ENCODE measurements at places on chromosomes 3 and 15.

- no peak for DNase-seq
Observed at GRCh38 chr3:11159421-11159904, 5.2 kb downstream of the HRH1 start.

DNA sequence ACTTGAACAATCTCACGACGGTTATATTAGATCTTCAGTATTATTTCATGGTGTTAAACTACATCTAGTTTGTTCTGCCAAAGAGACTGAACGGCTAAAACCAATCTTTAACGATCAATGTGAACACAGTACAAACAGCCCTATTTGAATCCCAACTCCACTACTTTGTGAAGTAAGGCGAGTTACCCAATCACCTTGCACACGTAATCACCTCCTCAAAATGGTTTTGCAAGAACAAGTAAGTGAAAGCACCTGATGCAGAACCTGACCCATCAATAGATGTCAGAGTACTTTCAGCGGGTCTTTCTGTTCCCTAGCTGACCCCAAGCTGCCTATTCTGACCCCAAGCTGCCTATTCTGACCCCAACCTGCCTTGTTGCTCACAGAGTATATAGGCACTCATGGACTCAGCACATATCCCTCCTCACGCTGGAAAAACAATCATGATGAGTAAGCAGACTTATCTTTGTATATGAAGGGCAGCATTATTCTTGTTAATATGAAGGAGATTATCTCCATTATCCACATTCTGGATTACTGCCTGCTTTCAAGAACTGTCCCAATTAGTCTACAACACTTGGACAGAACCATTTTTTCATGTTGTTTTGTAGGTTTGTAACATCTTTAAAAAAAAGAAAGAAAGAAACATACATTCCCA, 3.7 kb downstream of the KPNA1 start:
- no peak for DNase-seq

GRCh38 chr15:100688549-100689120, 86.2 kb downstream of the ASB7 start:
- no peak for DNase-seq

DNA sequence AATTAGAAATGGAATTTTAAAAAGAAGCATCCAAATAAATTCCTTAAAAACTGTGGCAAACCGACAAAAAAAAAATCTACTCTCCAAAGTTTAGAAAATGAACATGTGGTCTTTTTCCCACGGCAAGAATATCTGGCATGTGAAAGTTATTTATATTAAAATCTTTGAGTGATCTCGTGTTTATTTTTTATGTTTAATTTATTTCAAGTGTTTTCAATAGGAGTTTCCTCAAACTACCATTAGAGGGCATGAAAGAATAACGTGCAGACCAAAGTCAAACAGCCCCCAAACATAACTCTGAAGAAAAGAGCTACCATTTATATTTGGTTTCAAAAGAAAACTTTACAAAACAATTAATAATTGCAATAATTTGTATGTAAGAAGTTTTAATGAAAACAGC, 286.4 kb downstream of the ZIC4 start:
- DNase-seq, result no peak

GRCh38 chr3:12046406-12046805, 42.2 kb downstream of the SYN2 start:
- no peak for DNase-seq

DNA sequence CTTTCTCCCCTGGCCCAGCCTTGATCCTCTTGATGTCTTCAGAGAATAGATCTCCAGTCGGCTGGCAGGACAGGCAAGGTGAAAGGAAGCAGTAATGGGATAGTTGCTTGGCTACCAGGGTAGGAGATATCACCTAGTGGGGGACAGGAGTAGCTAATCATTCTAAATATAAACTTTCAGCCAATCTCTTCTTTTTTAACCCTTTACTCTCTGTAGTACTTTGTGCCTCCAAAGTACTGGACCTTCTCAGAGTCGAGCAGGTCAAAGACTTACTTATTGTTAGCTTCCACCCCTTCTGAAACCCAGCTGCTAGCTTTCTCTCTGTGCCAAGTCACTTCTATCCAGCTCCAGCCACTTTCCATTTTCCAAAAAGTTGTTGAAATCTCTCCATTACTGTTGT, 43.4 kb upstream of the FILIP1L start:
- no peak for DNase-seq

- no peak for DNase-seq
Observed at GRCh38 chr15:88882785-88883184, 12.6 kb downstream of the HAPLN3 start.

- DNase-seq, result no peak
Observed at GRCh38 chr15:100438570-100438969, 90.2 kb downstream of the CERS3 start.

DNA sequence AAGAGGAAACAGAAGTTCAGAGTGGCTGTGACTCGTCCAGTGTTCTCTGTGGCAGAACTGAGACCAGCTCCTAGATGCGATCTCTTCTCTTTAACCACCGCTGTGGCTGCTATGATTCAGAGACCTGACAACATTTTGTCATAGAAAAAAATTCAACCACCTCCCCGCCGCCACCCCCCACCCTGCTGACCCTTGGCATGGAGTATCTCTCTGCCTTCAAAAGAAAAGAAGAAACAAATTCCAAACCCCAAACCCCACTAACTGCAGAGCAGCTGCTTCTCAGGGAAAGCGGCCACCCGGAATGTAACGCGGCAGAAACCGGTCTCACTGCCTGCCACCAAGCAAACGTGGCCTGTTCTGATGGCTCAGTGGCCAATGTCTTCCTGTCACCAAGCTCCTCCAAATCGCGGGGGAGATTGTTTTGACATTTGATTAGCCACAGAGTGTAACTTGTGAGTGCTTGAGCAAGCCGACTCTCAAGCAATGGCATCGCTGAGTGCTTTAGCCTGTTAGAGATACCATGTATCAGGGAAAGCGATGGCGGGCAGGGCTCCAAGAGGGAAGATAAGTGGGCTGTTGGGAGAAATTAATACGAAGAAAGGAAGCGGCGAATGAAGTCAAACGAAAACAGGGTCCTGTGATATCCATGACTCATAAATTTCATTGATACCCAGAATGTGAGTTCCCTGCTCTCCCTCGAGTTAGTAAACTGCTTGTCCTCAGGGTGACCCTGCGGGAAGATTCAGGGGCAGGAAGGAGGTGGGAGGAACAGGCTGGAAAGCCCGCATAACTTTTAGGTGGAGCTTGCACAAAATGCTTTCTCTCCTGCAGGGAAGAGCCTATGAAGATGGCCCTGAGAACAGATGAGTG, 44.8 kb upstream of the TLE3 start:
- no peak for DNase-seq

DNA sequence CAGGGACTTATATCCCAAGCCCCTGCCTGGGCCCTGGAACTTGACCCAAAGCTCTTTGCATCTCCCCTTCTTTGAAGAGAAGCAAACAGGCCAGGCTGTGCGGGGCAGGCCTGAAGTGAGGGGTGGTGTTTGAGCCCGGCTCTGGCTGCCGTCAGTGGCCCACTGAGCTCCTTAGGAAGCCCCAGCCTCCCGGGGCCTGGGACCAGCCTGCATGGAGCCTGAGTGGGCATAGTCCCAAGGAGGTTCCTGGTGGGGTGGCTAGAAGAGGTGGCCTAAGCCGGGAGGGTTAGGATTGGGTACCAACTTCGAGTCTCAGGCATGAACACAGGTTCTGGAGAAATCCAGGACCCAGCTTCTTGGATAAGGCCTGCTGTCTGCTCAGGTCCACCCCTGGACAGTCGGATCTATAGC, 6.4 kb downstream of the TMIE start:
- no peak for DNase-seq

GRCh38 chr3:105868431-105868741, 426 bp downstream of the CBLB start:
- DNase-seq, result no peak

GRCh38 chr3:179105881-179106280, 34.3 kb upstream of the ZMAT3 start:
- no peak for DNase-seq

DNA sequence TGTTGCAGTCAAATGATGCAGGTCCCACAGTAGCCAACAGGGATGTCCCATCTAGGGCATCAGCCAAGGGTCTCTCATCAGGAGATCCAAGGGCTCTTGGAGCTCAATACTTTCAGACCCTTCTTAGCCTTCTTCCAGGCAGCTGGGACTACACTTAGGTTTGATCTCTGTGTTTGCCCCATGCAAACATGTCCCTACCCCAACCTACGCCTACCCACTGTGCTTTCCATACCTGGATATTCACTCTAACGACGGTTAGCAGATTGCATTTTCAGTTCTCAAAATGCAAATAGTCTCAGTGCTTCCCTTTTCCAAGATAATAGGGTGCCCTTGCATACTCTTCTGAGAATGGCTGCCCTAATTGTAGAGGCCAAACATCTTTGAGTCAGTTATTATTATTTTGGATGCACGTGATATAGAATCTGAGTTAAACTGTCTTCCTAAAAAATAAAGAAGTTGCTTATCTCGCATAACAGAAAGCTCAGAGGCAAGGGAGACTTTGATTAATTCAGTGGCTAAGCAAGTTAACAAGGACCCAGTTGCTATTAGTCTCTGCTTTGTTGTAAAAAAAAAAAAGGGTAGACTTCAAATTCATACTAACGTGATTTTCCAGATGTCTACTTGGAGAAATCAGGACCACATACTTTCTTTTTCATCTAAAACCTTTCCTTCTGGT, 1.0 kb upstream of the CEP70 start:
- no peak for DNase-seq

DNA sequence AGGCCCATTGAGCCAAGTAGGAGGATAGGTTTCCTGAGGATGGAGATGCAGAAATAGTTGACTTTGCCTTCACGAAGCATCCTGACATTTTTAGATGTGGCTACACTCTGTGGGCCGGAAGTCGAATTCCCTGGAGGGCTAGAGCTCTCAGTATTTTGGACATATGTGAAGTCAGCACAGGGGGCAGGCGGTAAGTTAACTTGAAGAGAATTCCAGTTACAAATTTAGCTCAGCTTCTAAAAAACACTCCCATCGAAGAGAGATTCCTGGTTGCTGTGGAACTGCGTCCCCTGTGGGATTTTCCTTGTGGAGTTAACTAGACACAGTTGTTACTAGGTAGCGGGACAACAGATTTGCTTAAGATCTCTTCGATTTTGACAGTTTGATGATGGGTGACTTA, 161.9 kb upstream of the RGMA start:
- no peak for DNase-seq

DNA sequence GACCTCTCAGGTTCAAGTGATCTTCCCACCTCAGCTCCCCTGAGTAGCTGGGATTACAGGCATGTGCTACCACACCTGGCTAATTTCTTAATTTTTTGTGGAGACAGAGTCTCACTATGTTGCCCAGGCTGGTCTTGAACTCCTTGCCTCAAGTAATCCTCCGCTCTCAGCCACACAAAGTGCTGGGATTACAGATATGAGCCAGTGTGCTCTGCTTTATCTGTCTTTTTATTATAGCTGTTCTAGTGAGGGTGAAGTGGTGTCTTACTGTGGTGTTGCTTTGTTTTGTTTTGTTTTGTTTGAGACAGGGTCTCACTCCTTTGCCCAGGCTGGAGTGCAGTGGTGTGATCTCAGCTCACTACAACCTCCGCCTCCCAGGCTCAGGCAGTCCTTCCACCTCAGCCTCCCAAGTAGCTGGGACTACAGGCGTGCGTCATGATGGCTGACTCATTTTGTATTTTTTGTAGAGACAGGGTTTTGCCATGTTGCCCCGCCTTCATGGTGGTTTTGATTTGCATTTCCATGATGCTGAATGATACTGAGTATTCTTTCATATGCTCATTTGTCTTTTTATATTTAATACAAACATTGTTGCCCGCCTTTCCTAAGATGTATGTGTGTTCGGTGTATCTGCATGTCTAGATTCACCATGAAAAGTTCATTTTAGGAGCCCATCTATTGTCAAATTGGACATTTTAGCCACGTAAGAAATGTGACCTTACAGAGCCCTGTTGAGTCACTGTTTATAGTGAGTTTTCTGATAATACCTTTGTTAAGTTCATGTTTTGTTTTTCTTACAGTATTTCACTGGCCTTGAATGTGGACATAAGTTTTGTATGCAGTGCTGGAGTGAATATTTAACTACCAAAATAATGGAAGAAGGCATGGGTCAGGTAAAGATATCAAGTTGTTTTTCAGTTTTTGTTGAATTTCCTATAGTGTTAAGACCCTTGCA, 80.6 kb downstream of the ARIH1 start:
- no peak for DNase-seq

DNA sequence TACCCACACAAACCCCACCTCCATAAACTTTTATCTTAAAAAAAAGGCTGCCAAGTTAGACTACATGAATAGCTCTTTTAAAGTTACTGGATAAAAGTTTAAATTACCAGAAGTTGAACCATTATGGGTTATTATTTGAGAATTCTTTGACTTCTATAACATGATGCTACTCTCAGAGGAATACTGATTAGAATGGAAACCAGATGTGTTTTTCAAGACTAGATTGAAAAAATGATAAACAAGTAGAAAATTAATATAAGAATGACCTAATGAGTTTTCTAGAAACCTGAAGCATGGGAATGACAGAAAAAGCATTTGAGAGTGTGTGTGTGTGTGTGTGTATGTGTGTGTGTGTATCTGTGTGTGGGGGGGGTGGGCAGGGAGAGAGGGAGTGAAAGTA, 12.4 kb upstream of the FGF7 start:
- no peak for DNase-seq

GRCh38 chr15:93948726-93949125, 282.6 kb upstream of the MCTP2 start:
- DNase-seq, result no peak

DNA sequence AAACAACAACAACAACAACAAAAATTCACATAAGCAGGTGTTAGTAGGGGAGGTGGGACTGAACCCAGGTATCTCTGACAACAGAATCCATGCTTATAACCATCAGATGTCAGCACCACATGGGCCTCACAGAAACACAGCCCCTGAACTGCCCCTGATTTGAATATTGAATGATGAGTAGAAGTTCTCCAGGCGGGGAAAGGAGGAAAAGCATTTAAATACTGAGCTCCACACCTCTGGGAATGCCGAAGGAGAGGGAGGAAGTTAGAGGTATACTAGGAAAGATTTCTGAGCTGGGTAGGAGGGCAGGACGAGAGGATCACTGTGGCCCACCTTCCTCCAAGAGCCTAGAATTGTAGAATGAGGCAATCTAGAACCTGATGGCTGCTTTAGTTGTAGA, 31.9 kb upstream of the EIF4A2 start:
- no peak for DNase-seq

GRCh38 chr15:82530606-82531379, 9.5 kb downstream of the RPS17 start:
- DNase-seq, result no peak

- DNase-seq, result no peak
Observed at GRCh38 chr3:189233225-189233858, 61.6 kb downstream of the TPRG1 start.

DNA sequence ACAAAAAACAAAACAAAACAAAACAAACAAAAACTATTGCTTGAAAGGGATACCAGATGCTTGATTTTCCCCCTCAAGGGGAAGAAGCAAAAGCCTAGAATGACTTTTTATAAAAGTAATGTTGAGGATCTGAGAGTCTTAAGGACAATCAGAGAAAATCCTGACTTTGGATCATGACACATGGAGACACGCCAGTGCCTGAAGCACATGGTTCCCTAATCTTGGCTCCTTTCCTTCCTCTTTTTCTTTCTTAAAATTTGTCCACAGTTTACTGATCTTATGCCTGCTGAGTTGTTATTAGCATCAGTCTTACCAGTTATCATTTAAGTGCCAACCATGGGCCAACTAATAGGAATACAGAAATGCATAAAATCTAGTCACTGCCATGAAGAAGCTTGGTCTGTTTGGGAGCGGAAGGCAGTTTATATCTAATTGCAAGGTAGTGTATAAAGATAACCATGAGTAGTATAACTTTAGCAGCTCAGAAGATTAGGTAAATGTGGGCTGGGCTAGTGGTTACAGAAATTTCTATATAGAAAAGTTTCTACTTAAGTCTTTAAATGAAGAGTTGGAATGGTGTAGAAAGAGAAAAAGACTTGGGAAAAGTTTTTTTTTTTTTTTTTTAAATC, 6.9 kb downstream of the GLCE start:
- DNase-seq, result no peak

GRCh38 chr15:67820992-67821783, 4.1 kb upstream of the SKOR1 start:
- DNase-seq, result no peak

Measured in NCI-H1930 (cell line).